ENCODE measurements at places on chromosomes 13 and 19.

GRCh38 chr19:14159059-14159458, 22.7 kb upstream of the ASF1B start:
- DNase-seq = no peak

DNA sequence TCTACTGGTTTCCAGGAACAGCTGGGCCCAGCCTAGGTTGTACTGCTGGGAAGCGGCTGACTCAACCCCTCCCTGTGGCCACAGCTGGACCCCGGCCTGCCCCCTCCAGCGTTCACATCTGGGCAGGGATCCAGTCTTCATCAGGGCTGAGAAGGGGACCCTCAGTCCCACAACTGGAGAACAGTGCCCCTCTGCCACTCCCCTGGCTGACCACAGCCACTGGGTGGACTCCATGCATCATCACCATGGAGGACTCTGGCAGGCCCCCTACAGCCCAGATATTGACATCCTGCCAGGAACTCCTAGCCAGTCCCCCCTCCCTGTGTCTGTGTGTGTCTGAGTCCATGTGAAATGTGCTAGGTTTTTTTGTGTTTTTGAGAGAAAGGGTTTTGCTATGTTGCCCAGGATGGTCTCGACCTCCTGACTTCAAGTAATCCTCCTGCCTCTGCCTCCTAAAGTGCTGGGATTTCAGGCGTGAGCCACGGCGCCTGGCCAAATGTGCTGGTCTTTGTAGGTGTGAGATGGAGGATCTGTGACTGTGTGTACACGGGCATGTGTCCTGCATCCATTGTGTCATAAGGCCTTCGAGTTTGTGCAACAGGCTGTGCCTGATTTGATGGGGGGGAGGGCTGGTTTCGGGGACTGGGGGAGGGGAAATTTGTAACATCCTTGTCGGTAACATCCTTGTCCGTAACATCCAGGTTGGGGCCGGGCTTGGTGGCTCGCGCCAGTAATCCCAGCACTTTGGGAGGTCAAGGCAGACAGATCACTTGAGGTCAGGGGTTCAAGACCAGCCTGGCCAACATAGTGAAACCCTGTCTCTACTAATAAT, 4.0 kb upstream of the HOOK2 start:
- peak; percentile 91 for DNase-seq

GRCh38 chr13:113963376-113963775, 10.5 kb downstream of the C13orf46 start:
- DNase-seq = no peak

GRCh38 chr19:48819366-48819816, 8.6 kb upstream of the BCAT2 start:
- DNase-seq = peak; percentile 58

DNA sequence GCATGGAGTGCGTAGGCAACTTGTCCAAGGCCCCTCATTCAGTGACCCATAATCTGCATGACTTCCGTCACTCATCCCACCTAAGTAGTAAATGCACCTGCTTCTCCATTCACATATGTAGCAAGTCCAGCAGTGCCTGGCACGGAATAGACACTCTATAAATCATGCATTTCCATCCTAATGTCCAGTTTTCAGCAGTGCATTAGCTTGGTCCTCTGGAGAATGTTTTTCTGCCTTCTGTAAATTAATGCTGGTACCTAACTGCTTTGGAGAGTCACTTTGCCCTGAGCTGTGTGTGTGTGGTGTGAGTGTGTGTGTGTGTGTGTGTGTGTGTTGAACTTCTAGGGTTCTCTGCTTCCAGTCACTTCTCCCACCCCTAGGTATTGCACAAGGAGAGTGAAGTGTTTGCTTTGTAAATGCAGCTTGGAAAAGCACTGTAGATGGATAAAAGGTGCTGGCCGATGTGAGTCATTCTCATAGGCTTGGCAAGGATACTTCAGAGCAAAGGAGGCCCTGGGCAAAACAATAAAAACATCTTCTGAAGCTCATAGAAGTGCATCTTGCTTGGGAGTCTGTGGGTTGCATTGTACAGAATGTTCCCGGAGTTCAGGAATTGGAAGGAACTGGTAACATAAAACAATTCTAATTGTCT, 181.8 kb downstream of the KATNAL1 start:
- DNase-seq = peak; percentile 85

DNA sequence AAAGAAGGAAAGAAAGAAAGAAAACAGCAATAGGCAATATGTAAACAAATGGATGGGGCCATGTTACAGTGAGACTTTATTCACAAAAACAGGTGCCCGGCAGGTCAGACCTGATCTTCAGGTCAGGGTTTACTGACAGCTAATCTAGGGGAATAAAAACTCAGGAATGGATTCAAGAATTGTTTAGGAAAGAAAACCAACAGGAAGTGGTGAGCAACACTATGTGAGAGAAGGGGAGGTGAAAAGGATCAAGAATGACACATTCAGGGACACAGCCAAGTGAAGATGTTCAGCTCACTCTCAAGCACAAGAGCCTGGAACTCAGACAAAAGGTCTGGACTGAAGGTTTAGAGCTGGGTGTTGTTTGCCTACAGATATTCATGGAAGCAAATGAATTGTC, 244.5 kb downstream of the EFNB2 start:
- DNase-seq = no peak

- no peak for DNase-seq
Observed at GRCh38 chr13:95406176-95406575, 104.9 kb upstream of the ABCC4 start.

DNA sequence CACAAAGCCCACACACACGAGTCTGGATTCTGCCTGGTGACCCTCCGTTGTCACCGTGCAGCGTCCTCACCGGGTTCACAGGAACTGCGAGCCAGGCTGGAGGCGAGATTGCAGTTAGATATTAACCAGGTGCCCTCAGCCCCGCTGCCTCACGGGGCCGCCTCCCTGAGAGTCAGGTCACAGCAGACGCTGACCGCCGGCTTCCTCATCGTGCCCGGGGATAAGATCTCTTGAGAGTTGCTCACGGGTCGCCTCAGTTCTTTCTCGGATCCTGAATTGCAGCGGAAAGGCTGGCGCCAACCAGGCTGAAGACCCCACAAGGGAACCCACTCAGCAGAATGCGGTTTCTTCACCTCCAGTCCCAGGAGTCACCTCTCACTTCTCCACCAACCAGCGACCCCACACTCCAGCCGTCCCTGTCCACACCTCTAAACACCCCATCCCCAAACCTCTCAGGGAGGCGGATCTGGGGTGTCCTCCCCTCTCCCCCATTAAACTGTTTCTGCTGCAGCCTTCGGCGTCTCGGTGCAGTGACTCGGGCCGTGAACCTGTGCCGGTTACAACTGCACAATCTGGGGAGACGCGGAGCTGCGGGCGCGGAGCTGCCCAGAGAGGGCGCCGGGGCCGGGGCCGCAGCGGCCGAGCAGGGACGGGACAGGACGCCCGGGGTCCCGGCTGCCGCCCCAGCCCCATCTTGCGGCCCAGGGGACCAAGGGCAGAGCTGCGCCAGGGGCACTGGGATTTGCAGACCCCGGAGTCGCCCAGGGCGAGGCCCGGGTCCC, 591 bp downstream of the ZNF823 start:
- peak; percentile 19 for DNase-seq

DNA sequence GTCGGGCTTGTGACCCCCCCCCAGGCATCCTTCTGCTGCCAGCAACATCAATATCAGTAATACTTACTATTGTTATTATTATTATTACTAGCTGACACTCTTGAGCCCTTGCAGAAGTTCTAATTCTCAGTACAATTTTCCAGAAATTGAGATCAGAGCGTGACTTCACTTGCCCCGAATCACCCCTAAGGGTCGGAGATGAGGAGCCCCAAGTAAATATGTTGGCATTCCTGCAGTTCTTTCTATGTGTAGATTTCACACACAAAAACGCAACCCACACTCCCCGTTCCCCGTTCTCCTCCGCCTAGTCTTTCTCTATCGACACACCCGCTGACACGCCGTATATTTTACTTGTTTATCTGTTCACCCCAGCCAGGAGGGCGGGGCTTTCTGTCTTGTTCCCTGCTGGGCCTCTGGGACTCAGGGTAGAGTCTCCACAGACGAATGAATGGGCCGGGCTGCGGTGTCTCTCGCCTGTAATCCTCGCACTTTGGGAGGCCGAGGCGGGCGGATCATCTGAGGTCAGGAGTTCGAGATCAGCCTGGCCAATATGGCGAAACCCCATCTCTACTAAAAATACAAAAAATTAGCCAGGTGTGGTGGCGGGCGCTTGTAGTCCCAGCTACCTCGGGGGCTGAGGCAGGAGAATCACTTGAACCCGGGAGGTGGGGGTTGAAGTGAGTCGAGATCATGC, 14.7 kb downstream of the TLE5 start:
- DNase-seq = peak; percentile 97
